Kidney (tissue), 22 donors: ENCODE measurements at places on chromosomes 11 and 22. TPM values are rescaled to one million over a fixed set of nuclear protein-coding genes. Genes with fewer than 3 reads are reported as not detected.

DNA sequence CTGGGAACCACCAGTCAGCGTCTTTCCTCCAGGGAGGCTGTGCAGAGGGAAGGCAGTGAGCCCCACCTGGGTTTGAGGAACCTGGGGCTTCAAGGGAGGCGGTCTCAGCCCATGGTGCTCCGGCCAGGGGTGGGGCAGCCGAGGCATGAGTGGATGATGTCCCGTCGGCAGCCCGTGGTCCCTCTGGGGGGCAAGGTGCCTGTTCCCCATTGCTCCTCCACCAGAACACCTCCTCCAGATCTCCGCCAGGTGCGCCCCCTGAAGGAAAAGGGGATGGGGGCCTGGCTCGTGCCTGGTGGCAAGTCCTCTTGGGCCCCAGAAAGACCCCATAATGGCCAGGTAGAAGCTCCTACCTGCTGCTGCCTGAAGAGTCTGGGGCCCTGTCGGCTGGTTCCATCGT lies 94.1 kb downstream of the KCNQ1 start:
- H3K27me3 ChIP-seq, result no peaks in the 10 kb centered on the region
- no peak for DNase-seq
- H3K4me1 ChIP-seq, result no peaks in the 10 kb centered on the region
- H3K36me3 ChIP-seq, result no peaks in the 10 kb centered on the region
- H3K27ac ChIP-seq, result no peak overlapping the region

CARD10 gene
- total RNA-seq, result 42.3 TPM

PCF11 gene
- total RNA-seq, result 61.2 TPM

IGSF22 gene
- 2.5 TPM for total RNA-seq

- no peaks in the 10 kb centered on the region for H3K36me3 ChIP-seq
- no peak overlapping the region for H3K27ac ChIP-seq
- H3K27me3 ChIP-seq, result no peaks in the 10 kb centered on the region
- H3K4me3 ChIP-seq, result no peak overlapping the region
- H3K4me1 ChIP-seq, result no peaks in the 10 kb centered on the region
Observed at GRCh38 chr11:29751618-29752017, 265.2 kb downstream of the KCNA4 start.

BCL2L13 gene
- 50.5 TPM for total RNA-seq

DNA sequence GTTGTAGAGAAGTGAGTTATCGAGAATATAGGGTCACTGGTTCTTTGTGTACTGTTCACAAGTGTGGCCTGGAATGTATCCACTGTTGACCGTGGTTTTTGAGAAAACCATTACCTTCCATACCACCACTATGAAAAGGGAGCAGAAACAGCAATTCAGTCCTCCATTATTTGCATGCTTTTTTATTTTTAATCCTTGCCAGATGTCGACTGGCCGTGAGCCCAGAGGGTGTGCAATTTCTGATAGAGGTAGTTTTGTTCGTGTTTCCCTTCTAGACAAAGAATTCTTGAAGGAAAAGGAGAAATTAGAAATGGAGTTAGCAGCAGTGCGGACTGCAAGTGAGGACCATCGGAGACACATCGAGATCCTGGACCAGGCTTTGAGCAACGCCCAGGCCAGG lies 81.7 kb downstream of the AMOTL1 start:
- no peak for DNase-seq
- H3K4me1 ChIP-seq, result no peaks in the 10 kb centered on the region
- H3K36me3 ChIP-seq, result peaks cover 13% of the 10 kb centered on the region
- H3K27ac ChIP-seq, result no peak overlapping the region
- no peaks in the 10 kb centered on the region for H3K27me3 ChIP-seq
- no peak overlapping the region for H3K4me3 ChIP-seq

GRCh38 chr22:42248995-42249394 lies 21.5 kb downstream of the TCF20 start:
- no peaks in the 10 kb centered on the region for H3K4me1 ChIP-seq
- H3K36me3 ChIP-seq, result no peaks in the 10 kb centered on the region
- H3K27me3 ChIP-seq, result no peaks in the 10 kb centered on the region
- no peak for DNase-seq
- no peak overlapping the region for H3K27ac ChIP-seq
- no peak overlapping the region for H3K4me3 ChIP-seq
